SJCRH30 (cell line): ENCODE measurements at places on chromosomes 6 and 20.

DNA sequence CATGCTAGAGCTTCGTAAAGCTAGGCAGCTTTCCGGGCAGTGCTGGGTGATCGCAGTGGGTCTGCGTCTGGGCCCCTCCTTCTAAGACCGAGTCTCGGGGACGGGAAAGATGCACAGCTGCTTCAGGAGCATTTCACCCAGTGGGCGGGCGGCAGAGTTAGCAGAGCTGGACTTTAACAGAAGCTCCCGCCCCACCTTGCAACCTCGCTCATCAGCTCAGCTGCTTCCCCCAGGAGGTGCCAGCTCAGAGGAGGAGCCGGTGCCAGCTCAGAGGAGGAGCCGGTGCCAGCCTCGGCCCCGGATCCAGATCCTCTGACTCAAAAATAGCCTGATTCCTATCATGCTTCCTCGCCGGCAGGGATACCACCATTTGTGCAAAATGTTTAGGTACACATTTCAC is 94.5 kb upstream of the RPS6KA2 start:
- no peak for DNase-seq

DNA sequence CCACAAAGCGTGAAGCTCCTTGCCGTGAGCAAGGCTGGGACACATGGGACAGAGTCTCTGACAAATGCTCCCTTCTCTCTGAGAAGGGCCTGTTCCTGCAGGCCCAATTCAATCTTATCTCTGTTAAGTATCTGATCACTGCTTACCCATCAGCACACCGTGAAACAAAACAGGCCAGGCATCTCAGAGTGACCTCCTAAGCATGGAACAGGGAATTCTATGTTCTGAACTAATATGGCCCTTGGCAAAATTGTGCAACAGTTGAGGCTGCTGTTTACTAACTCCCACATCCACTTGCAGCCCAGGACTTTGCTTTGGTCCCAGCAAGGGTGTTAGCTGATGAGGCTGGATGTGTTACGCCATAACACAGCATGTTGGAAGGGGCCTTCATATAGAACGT is 79.2 kb downstream of the GCLC start:
- no peak for DNase-seq

- DNase-seq = no peak
Measured at GRCh38 chr6:88474720-88475119, 308.6 kb upstream of the CNR1 start.

DNA sequence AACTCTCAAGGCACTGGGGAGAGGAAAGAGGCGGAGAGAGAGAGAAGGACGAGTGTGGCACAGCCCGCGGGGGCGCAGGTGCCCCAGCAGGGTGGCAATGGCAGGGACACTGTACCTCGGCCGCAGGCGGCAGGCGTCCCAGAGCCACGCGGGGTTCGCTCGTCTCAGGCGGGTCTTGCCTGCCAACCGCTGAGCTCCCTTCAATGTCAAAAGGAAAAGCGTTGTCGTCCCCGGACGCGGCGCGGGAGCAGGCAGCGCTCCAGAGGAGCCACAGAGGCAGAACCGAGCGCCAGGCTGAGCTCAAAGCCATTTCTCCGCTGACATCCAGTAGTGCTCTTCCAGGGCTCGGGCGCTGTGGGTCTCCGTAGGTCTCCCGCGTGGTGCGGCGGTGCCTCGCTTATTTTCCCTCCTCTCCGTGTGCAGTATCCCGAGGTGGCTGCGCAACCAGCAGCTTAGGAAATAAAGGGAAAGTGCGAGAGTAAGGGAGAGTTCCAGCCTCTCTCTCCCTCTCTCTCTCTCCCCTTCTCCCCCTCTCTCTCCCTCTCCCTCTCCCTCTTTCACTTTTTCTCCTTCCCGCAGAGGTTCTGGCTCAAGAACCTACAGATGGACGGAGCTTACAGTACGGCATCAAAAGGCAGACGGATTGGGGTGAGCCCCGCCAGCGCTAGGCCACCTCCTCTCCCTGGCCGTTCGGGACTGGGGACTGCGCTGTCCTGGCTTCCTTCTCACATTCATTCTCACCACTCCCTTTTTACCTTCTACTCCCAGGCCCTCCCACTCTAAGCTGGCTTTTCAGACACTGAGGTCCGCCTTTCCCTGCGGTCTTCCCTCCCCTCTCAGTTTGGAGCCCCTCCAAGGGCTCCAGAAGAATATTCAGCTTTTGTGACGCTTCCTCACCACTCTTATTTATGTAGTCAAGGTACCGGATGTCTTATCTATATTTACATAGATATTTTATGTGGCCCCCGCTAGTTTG is at the start of gene LAMA4:
Gene LAMA4, minus strand, starts transcription at position 727 of the 976 bp plus-strand sequence. Its CDS starts 417 bp downstream, at position 310.
- DNase-seq = peak; percentile 16

- DNase-seq = peak; percentile 24
Measured at GRCh38 chr6:33673851-33674250, 37.6 kb downstream of the UQCC2 start.

GRCh38 chr20:5729348-5729747 is 20.9 kb upstream of the SHLD1 start:
- no peak for DNase-seq

- DNase-seq = no peak
Measured at GRCh38 chr6:31040801-31041200, 30.5 kb downstream of the MUC22 start.
